ENCODE measurements at places on chromosomes 11 and 22.

- no peak for DNase-seq
These were observed 94.5 kb upstream of the TOP3B start for GRCh38 chr22:22076932-22077703.

DNA sequence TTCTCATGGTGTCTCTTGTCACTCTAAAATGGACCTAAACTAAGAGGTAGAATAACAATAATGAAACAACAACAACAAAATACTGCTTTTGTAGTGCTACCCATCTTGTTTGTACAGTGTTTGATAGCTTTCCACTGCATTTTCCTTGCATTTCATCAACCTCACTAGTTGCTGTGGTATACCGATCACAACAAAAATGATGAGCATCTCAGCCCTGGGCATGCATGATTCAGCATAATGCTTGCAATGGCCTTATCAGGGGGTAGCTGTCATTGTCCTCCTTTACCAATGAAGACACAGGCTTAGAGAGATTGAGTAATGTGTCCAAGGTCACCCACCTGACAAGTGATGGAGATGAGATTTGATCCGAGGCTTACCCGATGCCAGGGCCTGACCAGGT lies 682.5 kb downstream of the NTM start:
- DNase-seq, result no peak

GRCh38 chr11:124875943-124876817 lies 10.9 kb downstream of the ROBO3 start:
- peak; percentile 78 for DNase-seq

GRCh38 chr11:74699615-74700396 lies 31.4 kb downstream of the CHRDL2 start:
- DNase-seq, result no peak

- no peak for DNase-seq
These were observed 73.2 kb downstream of the RAB38 start for GRCh38 chr11:88101881-88102597.

GRCh38 chr22:27918341-27919221 lies 475 bp downstream of the PITPNB start:
- peak; percentile 68 for DNase-seq

GRCh38 chr22:17954860-17955587 lies 69.3 kb downstream of the MICAL3 start:
- no peak for DNase-seq

GRCh38 chr22:23467721-23468294 lies 112.3 kb downstream of the IGLL1 start:
- no peak for DNase-seq

- DNase-seq, result no peak
These were observed 83.6 kb downstream of the MORC2 start for GRCh38 chr22:30885001-30885366.

- no peak for DNase-seq
These were observed 35.5 kb downstream of the FZD4 start for GRCh38 chr11:86919557-86920210.

- no peak for DNase-seq
These were observed 18.3 kb downstream of the PRSS23 start for GRCh38 chr11:86818462-86819192.

DNA sequence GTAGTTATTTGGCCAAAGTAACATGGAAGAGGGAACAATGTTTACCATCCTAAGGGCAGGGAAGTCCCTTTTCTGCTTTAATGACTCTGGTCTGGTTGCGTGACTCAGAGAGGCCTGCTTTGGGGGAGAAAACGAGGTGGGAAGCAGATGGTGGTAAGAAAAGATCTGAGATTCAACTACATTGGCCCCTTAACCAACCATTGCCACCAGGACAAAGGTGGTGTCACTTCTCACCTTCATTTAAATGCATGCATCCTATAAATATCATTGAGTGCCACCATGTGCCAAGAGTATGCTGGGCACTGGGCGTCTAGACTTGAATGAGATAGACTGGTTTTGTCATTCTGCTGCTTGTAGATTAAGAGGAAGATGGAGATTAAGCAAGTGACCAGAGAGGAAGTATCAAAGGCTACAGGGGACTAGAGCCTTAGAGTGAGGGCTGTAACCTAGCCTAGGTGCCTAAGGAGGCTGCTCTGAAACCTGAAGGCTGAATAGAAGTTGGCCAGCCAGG lies 3.6 kb upstream of the SORL1 start:
- DNase-seq, result no peak

DNA sequence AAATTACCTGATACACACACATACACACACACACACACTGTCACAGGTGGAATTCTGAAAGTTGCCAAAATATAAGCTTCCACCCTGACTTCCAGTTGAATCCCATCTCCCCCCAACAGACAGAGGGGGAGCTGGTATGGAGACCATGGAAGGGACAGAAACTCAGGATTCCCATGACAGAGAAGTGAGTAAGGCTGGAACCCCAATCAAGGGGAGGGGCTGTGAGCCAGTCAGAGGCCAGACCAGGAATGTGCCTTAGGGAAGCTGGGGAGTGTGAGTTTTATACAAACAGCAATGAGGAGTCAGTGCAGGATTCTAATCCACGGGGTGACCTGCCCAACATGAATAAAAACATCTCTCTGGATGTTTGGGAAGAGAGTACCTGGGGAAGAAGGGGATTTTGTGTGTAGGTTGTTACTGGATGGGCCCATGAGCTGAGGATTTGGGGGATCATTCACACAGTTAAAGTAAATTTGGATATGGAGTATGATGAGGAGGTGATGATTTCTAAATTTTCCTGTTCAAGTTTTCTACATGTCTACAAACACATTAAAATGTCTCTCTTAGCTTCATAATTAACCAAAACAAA lies 38.7 kb upstream of the TOP3B start:
- DNase-seq, result no peak

- no peak for DNase-seq
These were observed 109.8 kb upstream of the SYT13 start for GRCh38 chr11:45395947-45396346.

DNA sequence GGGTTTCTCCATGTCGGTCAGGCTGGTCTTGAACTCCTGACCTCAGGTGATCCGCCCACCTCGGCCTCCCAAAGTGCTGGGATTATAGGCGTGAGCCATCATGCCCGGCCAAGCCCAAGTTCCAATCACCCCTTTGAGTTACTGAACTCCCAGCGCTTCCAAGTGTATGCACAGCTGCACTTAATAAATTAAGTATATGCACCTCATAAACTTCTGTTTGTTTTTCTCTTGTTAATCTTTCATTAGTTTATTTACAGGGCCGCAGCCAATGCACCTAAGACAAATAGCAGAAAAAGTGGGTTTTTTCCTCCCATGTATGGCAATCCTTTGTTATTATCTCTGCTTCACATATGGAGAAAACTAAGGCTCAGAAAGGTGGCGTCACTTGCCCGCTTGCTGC lies 21.3 kb downstream of the SYN3 start:
- no peak for DNase-seq

DNA sequence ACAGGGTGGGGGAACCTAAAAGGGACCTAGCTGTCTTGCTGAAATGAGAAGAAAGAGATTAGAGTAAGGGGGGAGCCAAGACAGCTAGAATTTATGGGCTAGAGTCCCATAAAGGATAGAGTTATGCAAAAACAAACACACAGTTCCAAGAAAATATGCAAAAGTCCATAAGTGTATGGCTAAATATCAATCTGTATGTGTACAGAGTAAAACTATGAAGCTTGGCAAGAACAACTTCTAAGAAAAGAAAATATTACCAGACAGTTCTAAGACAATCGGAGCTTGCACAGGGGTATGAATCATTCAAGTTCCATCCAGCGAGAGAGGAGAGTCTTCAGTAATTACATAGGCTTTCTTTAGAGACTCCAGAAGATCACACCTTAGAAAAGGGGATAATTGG lies 41.8 kb downstream of the GDPD4 start:
- no peak for DNase-seq

Data from activated T-cell treated with anti-CD3 and anti-CD28 coated beads for 48 hours (primary cell).